Vein endothelial cell (primary cell): ENCODE measurements at places on chromosomes 7 and 10. TPM values are rescaled to one million over a fixed set of nuclear protein-coding genes. Genes with fewer than 3 reads are reported as not detected.

The WASHC2A gene
- 45.7 and 51.5 TPM in 2 replicates for total RNA-seq

The DNAH11 gene
- 1.3 and 5.3 TPM in 2 replicates for total RNA-seq

The ITIH5 gene
- not detected in 2 replicates for total RNA-seq

The RADIL gene
- 0.48 and 0.65 TPM in 2 replicates for total RNA-seq

The CLDN3 gene
- total RNA-seq, result 0.98 TPM in 1 of 2 replicates, not detected in the other

The MUC3A gene
- under 0.01 TPM in 1 of 2 replicates, not detected in the other for total RNA-seq

The MMP21 gene
- 0.10 and 0.33 TPM in 2 replicates for total RNA-seq

The DOCK4 gene
- 170 and 252 TPM in 2 replicates for total RNA-seq

The AKR1C8 gene
- total RNA-seq, result not detected in 2 replicates

The STK32C gene
- 6.5 and 6.9 TPM in 2 replicates for total RNA-seq

The GSAP gene
- 4.2 and 5.6 TPM in 2 replicates for total RNA-seq

The KLF14 gene
- total RNA-seq, result not detected in 2 replicates

The LCOR gene
- total RNA-seq, result 29.4 and 32.3 TPM in 2 replicates

The CPN1 gene
- not detected in 2 replicates for total RNA-seq

The RNF133 gene
- total RNA-seq, result 0.98 and 1.3 TPM in 2 replicates

The RAB19 gene
- 0.38 TPM in 1 of 2 replicates, not detected in the other for total RNA-seq

The ACTR3C gene
- 0.67 and 2.0 TPM in 2 replicates for total RNA-seq

The SORBS1 gene
- total RNA-seq, result 1.1 and 1.6 TPM in 2 replicates

The MKX gene
- not detected in 2 replicates for total RNA-seq

The SLC39A12 gene
- total RNA-seq, result not detected in 2 replicates
